Immature natural killer cell (primary cell): ENCODE measurements at places on chromosomes 1 and 21. TPM values are rescaled to one million over a fixed set of nuclear protein-coding genes. Genes with fewer than 3 reads are reported as not detected.

DNA sequence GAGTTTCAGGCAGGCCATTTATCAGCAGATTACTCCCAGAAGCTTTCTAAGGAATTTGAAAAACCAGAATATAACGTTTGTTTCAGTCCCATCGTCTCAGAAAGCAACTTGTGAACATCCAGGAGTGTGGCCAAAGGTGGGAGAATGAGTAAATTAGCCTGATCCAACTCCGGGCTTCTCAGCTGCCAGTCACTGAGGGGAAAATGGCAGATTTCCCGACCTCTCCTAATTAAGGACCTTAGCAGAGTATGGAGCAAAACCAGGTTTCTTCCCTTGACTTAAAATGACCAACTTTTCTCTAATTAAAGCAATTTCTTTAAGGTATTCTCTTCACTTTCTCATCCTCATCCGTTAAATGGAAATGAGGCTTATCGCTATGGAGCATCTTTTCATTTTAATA is 1.0 kb downstream of the CORT start:
- no peak overlapping the region for H3K4me3 ChIP-seq
- peak overlapping the region; percentile 17 for H3K27ac ChIP-seq
- no peak for DNase-seq
- no peaks in the 10 kb centered on the region for H3K36me3 ChIP-seq

DNA sequence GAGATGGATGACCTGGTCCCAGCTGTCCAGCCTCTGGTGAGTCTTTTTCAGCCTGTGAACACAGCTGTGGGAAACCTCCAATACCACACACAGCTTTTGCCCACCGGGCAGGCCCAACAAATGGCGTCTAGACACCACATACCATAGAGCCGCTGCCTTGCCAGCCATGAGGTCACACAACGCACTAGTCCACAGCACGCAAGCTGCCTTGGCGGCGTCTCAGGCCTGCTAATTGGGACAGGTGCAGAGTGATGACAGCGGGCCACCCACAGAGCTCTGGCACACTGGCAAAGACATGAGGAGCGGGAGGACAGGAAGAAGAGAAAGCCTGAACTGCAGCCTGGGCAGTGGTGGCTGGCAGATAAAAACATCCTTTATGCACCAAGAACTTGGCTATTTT is 125.5 kb downstream of the ADAMTS1 start:
- H3K4me1 ChIP-seq = no peaks in the 10 kb centered on the region
- no peak overlapping the region for H3K27ac ChIP-seq
- DNase-seq = no peak
- H3K27me3 ChIP-seq = peaks cover 3% of the 10 kb centered on the region

GRCh38 chr1:200784576-200784975 is 45.9 kb downstream of the CAMSAP2 start:
- H3K27ac ChIP-seq = no peak overlapping the region
- H3K27me3 ChIP-seq = peaks cover 10% of the 10 kb centered on the region
- no peaks in the 10 kb centered on the region for H3K36me3 ChIP-seq
- no peak overlapping the region for H3K4me3 ChIP-seq
- no peak for DNase-seq
- H3K4me1 ChIP-seq = no peaks in the 10 kb centered on the region

GRCh38 chr1:220032911-220033310 is 13.4 kb downstream of the EPRS1 start:
- peaks cover 26% of the 10 kb centered on the region for H3K36me3 ChIP-seq
- no peak overlapping the region for H3K27ac ChIP-seq
- DNase-seq = no peak
- peaks cover 19% of the 10 kb centered on the region for H3K4me1 ChIP-seq
- no peak overlapping the region for H3K4me3 ChIP-seq
- no peaks in the 10 kb centered on the region for H3K27me3 ChIP-seq

DNA sequence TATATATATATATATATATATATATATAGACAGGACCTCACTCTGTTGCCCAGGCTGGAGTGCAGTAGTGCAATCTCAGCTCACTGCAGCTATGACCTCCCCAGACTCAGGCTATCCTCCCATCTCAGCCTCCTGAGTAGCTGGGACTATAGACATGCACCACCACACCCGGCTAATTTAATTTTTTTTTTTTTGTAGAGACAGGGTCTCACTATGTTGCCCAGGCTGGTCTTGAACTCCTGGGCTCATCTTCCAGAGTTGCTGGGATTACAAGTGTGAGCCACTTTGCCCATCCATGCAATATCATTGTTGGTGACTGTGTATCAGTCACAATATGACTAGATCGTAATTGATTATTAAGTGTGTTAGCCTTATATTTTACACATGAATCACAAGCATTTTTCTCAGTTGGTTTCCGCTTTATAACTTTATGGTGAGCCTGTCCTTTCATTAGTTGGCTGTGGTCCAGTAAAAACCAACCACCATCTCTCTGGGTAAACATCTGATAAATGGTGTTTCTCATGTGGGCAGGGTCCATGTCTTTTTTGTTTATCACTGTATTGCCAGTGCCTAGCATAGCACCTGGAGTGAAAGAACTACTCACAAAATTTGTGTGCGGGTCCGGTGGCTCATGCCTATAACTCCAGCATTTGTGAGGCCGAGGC is 63.6 kb downstream of the MYOM3 start:
- no peak for DNase-seq
- H3K4me1 ChIP-seq = no peaks in the 10 kb centered on the region
- peaks cover 5% of the 10 kb centered on the region for H3K27me3 ChIP-seq

DNA sequence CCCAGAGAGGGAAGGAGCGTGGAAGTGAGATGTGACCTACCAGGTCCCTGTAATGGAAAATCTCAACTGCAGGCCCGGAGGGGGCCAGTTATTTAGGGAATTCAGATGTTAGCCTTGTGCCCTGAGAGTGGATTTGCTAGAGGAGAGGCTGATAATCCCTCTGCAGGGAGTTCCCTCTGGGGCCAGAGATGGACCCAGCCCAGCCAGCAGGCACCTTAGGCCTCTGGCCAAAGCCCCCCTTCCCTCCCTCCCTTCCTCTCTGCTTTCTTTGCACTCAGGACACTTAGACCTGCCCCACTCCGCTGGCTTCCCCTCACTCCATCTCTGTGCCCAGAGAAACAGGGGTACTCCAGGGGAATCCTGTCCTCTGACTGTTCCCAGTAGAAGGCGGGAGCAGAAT is 1.5 kb upstream of the ATP1A2 start:
- DNase-seq = no peak
- no peaks in the 10 kb centered on the region for H3K36me3 ChIP-seq
- H3K4me3 ChIP-seq = no peak overlapping the region
- no peak overlapping the region for H3K27ac ChIP-seq
- H3K4me1 ChIP-seq = no peaks in the 10 kb centered on the region

DNA sequence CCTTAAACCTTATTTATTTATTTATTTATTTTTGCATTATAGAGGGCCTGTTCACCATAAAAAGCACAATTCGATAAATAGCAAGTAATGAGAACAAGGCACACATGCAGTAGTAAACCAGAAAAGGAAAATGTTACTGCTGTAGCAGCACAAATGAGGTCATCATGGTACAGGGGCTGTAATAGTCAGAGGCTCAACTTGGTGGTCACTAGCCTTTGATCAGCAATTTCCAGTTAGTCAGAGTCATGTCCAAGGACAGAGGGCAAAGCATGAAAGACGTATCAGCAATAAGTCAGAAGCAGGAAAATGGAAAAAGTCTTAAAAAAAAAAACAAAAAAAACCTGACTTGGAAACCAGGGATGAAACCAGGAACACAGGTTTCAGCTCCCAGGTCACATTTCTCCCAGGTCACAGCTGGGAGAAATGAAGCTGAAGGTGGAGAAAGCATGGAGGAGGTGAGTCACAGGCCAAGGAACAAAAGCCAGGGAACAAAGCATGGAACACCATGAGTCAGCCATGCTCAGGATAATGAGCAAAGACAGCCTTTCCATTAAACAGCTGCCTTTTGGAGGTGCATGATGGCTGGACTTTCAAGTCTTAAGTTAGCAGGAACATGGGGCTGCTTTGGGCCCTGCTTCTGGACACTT is 556.3 kb downstream of the LTN1 start:
- H3K27me3 ChIP-seq = no peaks in the 10 kb centered on the region
- DNase-seq = no peak
- H3K4me1 ChIP-seq = no peaks in the 10 kb centered on the region
- H3K36me3 ChIP-seq = peaks cover 10% of the 10 kb centered on the region
- H3K27ac ChIP-seq = no peak overlapping the region
- no peak overlapping the region for H3K4me3 ChIP-seq

DNA sequence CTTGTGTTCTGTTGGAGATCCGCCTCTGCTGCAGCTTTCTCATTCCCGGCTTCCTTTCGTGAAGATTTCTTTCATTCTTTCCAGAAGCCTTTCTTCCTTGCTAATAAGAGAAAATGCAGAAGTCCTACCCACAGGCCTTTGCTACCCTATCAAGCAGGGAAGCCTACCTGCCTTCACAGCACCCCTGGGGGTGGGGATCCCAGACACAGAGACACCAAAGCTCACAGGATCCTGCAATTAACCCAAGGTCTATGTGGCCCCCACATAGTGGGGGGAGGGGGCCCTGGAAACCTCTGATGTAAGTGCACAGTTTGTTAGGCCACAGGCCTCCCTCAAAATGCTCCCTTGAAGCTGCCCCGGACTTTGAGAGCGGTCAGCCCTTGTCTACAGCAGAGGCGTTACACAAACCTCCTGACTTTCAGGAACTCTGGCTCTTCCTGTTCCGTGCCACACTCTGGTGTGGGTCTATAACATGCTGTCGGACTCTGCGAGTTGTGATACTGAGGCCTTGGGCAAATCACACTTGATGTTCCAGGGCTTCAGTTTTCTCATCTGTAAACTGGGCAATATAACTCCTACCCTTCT is 31.2 kb downstream of the NKAIN1 start:
- no peak overlapping the region for H3K27ac ChIP-seq
- H3K4me1 ChIP-seq = no peaks in the 10 kb centered on the region
- peaks cover 3% of the 10 kb centered on the region for H3K27me3 ChIP-seq
- DNase-seq = no peak
- no peaks in the 10 kb centered on the region for H3K36me3 ChIP-seq
- H3K4me3 ChIP-seq = no peak overlapping the region

GRCh38 chr1:220687809-220688208 is 2.4 kb upstream of the C1orf115 start:
- peaks cover 14% of the 10 kb centered on the region for H3K27me3 ChIP-seq
- peaks cover 11% of the 10 kb centered on the region for H3K4me1 ChIP-seq
- H3K36me3 ChIP-seq = no peaks in the 10 kb centered on the region
- no peak for DNase-seq
- no peak overlapping the region for H3K27ac ChIP-seq

DNA sequence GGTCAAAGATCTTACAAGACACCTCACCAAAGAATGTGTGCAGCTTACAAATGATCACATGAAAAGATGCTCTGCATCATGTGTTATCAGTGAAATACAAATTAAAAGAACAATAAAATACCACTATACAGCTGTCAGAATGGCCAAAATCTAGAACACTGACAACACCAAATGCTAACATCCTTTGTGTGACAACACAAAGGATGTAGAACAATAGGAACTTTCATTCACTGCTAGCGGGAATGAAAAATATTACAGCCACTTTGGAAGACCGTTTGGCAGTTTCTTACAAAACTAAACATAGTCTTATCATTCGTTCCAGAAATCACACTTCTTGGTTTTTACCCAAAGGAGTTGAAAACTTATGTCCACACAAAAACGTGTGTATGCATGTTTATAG is 20.6 kb upstream of the SELP start:
- peaks cover 27% of the 10 kb centered on the region for H3K4me1 ChIP-seq
- DNase-seq = no peak
- peaks cover 3% of the 10 kb centered on the region for H3K27me3 ChIP-seq
- no peak overlapping the region for H3K27ac ChIP-seq
- no peak overlapping the region for H3K4me3 ChIP-seq
- H3K36me3 ChIP-seq = no peaks in the 10 kb centered on the region

DNA sequence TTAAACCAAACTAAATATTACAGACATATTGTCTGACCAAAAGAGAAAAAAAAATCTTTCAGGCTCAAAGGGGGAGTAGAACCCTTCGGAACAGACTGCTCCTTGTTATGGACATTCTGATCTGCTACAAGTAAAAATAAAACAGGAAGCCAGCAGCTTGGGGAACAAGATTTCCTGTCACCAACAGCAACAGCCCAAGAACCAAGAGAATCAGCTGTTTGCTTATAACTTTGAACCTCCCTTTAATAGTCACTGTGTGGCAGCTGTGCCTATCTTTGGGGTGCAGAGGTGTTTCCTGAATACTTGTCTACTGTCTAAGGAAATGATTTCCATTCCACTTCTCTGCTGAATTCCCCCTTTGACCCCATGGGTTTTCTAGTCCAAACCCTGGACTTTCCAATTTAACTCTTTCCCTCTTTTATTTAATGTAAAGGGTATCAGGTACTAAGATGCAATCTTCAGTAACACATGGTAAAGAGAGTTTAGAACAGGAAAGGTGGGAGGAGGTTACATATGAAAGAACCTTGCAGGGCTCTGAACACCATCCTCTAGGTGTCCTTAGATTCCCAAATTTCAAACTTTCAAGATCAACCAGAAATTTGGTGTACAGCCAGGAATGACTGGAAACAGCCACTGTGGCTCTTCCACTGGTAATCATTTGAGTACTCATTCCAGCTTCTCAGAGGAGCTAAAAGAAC is 38.6 kb downstream of the GPR3 start:
- H3K4me3 ChIP-seq = peak overlapping the region; percentile 78
- H3K27me3 ChIP-seq = no peaks in the 10 kb centered on the region
- H3K4me1 ChIP-seq = peaks cover 82% of the 10 kb centered on the region
- peak; percentile 22 for DNase-seq
- H3K27ac ChIP-seq = peak overlapping the region; percentile 92

DNA sequence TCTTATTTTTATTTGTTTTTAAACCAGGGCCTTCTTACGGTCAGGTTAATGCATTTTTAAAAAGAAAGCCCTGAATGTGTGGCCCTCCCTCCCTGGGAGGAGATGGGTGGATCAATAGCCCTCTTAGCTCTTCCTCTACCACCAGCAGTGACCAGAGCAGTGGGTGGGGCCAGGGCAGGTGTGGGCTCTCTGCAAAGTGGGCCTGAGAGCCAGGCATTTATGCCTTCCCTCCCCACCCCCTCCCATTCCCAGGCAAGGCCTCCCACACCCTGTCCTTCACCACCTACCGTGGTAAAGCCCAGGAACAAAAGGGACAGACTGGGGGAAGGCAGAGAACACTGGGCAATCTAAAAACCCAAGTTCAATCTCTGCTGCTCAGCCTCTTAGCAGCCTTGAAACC is 63.9 kb downstream of the SSBP3 start:
- H3K4me3 ChIP-seq = no peak overlapping the region
- DNase-seq = no peak

Gene TBX15
- polyA plus RNA-seq = not detected

Gene LCE1F
- polyA plus RNA-seq = not detected

Gene ZNF593
- polyA plus RNA-seq = 11.3 TPM

Gene TCP10L
- polyA plus RNA-seq = 0.31 TPM

Gene CRNN
- not detected for polyA plus RNA-seq

Gene ILDR2
- 1.9 TPM for polyA plus RNA-seq

Gene PLA2G2F
- polyA plus RNA-seq = not detected

Gene ADGRL4
- polyA plus RNA-seq = not detected

Gene FCRL5
- not detected for polyA plus RNA-seq

Gene CCDC17
- not detected for polyA plus RNA-seq

Gene LCE1D
- polyA plus RNA-seq = not detected
